GM12891 (cell line): ENCODE measurements at places on chromosomes 6 and 20.

DNA sequence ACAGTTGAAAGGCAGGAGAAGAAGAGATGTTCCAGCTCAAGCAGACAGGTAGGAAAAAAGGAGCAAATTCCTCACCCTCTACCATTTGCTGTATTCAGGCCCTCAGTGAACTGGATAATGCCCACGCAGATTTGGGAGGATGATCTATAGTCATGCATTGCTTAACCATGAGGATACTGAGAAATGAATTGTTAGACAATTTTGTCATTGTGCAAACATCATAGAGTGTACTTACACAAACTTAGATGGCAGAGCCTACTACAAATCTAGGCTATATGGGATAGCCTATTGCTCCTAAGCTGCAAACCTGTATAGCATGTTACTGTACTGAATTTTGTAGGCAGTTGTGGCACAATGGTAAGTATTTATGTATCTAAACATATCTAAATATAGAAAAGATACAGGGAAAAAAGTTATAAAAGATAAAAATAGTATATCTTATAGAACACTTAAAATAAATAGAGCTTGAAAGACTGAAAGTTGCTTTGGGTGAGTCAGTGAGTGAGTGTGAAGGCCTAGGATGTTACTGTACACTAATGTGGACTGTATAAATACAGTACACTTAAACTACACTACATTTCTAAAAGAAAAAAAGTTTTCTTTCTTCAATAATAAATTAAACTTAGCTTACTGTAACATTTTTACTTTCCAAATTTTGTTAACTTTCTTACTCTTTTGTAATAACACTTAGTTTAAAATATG is 672.3 kb downstream of the UTRN start:
- no peak for DNase-seq

DNA sequence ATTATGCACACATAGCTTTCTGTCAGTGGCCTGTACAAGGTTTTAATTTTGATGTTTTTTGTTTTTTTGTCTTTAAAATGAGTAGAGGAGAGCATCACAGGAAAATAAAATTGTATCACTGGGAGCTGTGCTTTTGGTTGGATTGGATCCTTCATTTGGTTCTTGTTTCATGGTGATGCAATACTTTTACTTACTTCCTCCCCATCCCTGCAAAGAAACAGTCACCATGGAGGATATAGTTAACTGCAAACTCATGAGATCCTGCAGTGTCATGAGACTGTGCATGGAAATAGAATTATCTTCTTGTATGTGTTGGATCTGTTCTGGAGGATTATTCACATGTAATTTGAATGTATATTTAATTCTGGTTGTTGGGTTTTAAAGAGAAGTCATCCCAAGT is 122.3 kb downstream of the JARID2 start:
- no peak for DNase-seq

- DNase-seq, result no peak
Measured at GRCh38 chr6:33695451-33695887, 16.0 kb downstream of the UQCC2 start.

DNA sequence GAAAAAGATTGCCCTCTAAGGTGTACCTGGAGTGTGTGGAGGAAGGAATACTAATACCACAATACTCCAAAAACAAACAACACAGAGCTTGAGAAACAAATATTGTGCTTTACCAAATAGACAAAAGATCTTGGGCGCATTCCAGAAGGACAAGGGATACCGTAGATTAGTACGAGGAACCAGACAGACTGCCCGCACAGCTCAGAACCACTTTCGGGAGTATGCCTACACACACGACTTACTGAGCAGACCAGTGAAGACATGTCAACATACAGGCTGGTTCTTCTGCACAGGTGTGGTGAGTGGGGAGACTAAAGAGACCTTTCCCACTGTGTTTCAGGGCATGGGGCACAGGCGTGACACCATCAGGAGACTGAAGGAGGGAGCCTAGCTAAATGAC is 15.8 kb upstream of the FOXQ1 start:
- DNase-seq, result no peak

DNA sequence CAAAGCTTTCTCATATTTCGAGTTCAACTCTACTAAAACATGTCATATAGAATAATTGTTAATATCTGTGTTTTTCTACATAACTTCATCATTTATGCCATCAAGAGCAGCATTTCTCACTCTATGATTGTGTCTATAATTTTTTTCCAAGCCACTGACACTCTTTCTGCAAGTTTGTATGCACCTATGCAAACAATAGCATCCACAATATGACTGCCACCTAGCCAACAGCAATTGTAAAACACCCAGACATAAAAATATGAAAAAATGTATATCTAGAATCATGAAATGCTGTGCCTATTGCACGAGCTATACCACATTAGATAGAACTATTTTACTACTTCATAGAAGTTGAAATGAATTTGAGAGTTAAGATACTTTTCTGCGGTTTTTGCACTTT is 286.5 kb upstream of the MARCKS start:
- no peak for DNase-seq

DNA sequence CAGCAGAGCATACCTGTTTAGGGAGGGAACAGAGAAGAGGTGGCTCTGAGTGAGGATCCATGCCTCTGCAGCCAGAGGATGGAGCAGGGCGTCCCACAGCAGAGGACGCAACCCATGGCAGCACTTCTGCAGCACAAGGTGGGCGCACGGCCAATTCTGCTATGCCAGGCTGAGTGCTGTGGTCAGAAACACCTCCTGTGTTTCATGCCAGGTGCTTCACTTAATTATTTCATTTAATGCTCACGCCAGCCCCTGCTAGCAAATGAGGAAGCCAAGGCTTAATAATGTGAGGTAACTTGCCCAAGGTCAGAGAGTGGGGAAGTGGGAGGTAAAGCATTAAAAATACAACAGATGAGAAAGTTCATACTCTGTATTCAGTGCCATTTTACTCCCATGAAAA is 68.5 kb upstream of the PTGIS start:
- no peak for DNase-seq

DNA sequence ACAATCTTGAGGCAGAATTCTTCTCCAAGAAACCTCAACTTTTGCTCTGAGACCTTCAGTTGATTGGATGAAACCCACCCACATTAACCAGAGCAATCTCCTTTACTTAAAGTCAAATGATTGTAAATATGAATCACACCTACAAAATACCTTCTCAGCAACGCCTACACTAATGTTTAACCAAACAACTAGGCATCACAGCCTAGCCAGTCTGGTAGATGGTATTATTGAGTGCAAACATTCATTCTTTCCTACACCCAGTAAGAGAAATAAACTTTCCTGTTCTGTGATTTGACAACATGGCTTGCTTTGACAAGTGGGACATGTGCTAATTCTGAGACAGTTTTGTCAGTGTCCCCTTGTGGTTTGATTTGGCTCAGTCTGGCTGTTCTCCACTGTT is 252.2 kb downstream of the HACE1 start:
- no peak for DNase-seq

DNA sequence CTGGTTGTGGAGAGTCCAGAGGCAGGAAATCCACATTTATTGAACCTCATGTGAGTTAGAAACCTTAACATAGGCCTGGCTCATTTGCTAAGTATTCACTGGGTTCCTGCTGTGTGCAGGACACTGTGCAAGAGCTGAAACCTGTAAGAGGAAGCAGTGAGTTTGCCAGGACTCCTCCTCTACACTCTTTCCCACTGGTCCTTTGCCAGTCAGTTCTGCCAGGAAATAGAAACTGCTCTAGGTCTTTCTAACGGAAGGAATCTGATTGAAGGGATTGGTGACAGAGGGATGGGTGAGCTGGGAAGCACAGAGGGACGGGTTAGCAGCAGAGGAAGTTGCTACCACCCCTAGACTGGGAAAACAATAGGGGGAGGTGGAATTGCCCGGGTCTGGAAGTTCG is 234.2 kb upstream of the ECI2 start:
- no peak for DNase-seq

GRCh38 chr20:60063739-60064380 is 105.6 kb downstream of the CDH26 start:
- DNase-seq, result no peak

- DNase-seq, result no peak
Measured at GRCh38 chr6:99138445-99138844, 190.7 kb upstream of the FBXL4 start.

- no peak for DNase-seq
Measured at GRCh38 chr6:5752391-5752680, 254.4 kb downstream of the NRN1 start.

GRCh38 chr20:43752561-43753301 is 25.9 kb upstream of the GTSF1L start:
- DNase-seq, result no peak

DNA sequence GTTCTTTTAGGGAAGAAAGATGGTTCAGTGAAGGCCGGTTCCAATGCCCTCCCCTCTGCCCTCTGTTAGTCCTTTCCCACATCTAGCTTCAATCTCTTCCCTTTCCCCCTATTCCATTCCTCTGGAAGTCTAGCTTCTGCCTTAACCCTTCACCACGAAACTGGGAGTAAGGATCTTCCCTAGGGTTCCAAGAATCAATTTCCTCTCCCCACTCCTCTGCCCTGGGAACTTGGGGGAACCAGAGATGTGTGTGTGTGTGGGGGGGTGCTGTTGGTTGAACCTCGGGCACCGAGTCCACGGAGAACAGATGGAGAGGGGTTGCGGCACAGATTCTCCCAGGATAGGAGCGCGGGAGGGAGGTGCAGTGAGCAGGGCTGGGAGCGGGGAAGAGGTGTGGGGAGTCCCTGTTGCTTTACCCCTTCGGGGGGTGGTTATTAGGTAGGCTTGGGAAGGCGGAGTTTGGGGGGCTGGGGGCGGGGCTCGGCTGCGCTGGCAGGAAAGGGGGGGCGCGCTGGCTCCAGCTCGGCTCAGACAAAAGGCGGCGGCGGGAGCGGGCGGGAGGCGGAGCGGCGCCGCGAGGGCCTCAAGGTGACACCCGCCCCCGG is at the start of gene TMEM151B:
Gene TMEM151B (plus strand): TSS at position 530 of the 605 bp plus-strand sequence. CDS start 293 bp downstream, outside the sequence.
- DNase-seq, result no peak

GRCh38 chr6:157632821-157633220 is 190.2 kb upstream of the SNX9 start:
- no peak for DNase-seq

GRCh38 chr6:63636518-63637021 is 968 bp downstream of the PHF3 start:
- DNase-seq, result no peak

GRCh38 chr6:8352335-8352965 is 82.9 kb downstream of the SLC35B3 start:
- no peak for DNase-seq

DNA sequence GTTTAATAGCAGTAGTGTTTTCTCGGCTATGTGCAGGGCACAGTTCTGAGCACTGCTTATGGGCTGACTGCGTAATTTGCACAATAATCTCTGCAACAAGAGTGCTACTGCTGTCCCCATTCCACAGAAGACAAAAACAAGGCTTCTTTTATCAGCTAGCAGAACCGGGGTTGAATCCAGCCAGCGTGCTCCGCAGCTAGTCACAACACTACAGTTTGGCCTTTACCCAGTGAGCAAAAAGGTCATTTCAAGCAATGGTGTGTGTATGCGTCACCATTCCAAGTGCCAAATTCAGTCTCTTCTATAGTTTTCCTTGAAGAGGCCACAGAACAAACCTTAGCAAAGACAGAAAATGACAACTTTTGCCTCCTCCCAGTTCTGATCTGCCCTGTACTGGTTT is 61.1 kb downstream of the LRFN2 start:
- no peak for DNase-seq

DNA sequence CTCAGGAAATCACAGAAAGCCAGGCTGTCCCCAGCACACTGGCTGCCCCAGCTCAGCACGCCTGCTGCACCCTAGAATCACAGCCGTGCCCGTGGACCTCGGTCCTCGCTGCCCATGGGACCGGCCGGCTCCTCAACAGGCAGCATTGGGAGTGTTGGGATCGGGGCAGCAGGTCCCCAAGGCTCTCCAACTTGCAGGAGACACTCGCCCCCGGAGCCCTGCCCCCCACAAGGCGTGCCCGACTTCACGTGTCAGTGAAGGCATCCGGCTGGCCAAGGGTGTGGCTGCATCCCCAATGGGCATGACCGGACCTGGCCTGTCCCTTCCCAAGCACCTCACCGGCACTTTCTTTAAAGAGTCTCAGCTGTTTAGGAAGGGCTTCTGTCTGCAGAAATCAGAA is 3.0 kb upstream of the NTSR1 start:
- no peak for DNase-seq

DNA sequence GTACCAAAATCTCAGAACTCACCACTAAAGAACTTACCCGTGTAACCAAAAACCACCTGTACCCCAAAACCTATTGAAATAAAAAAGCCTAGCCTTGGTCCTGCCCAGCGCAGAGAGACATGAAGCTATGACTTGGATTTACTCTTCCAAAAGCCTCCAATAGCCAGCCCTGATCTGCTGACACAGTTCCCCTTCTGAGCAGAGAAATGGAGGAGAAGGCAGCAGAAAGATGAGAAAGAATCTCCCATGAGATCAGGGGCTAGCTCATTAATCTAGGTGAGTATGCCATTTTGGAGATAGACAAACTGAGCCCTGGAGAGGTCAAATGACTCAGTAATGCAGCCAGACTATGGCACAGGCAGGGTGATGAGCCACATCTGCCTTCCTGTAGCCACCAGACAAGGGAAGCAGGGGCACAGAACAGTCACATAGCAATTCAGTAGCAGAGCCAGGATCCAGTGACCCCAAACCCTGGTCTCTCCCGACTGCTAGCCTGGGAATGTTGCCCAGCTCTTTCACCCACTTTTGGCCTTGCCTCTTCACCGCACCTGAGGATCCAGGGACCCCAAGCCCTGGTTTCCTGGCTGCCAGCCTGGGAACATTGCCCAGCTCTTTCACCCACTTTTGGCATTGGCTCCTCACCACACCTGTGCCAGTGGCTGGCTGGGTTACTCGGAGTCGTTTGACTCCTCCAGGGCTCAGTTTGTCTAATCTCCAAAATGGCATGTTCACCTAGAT is 7.2 kb upstream of the SDCBP2 start:
- DNase-seq, result no peak

- no peak for DNase-seq
Measured at GRCh38 chr20:14049111-14049510, 53.8 kb downstream of the MACROD2 start.

DNA sequence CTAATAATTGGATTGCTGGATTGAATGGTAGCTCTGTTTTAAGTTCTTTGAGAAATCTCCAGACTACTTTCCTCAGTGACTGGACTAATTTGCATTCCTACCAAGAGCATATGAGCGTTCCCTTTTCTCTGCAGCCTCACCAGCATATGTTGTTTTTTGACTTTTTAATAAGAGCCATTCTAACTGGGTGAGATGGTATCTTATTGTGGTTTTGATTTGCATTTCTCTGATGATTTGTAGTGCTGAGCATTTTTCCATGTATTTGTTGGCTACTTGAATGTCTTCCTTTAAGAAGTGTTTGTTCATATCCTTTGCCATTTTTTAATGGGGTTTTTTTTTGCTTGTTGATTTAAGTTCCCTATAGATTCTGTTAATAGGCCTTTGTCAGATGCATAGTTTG is 94.7 kb upstream of the AHI1 start:
- DNase-seq, result no peak

DNA sequence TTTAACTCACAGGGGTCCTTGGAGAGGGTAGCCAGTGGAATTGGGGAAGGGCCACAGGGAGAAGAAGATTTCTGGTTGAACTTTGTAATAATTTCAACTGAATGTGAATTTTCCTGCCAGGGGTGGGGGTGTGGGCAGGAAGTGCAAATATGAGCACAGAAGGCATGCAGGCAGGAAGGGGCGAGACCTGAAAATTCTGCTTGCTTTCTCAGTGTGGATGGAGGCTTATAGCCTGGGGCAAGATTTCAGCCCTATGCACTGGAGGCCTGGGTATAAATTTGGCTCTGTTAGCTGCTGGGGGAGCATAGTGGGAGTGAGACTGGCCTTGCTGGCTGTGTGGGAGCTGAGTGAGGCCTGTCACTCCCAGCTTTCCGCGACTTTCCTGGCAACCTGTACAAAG is 54.4 kb downstream of the PERP start:
- no peak for DNase-seq
